Activated CD4-positive, alpha-beta memory T cell treated with anti-CD3 and anti-CD28 coated beads, Interleukin-2, amount 10 ng/mL, durations not matched to agents 7 days and 5 days (primary cell): ENCODE measurements at places on chromosomes 5 and 9. TPM values are rescaled to one million over a fixed set of nuclear protein-coding genes. Genes with fewer than 3 reads are reported as not detected.

DNA sequence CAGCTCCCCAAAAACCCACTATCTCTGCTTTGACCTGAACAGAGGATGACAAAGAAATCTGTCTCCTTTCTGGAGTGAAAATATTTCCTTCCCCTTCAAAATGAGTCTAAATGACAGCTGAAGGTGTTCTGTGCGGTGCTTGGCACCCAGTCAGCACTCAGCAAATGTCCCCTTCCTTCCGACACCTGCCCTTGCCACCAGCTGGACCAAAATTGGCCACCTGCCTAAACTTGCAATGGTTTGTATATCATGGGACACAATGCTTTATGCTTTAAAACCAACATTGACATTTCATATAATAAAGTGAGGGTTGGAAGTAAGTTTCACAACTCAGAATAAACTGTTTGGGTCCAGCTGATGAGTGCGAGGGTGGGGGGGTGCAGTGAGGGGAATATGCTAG lies 7.5 kb upstream of the TTC1 start:
- peaks cover 19% of the 10 kb centered on the region for H3K27me3 ChIP-seq
- H3K4me3 ChIP-seq = no peak overlapping the region

Gene ABCA2
- 55.5 TPM for total RNA-seq

DNA sequence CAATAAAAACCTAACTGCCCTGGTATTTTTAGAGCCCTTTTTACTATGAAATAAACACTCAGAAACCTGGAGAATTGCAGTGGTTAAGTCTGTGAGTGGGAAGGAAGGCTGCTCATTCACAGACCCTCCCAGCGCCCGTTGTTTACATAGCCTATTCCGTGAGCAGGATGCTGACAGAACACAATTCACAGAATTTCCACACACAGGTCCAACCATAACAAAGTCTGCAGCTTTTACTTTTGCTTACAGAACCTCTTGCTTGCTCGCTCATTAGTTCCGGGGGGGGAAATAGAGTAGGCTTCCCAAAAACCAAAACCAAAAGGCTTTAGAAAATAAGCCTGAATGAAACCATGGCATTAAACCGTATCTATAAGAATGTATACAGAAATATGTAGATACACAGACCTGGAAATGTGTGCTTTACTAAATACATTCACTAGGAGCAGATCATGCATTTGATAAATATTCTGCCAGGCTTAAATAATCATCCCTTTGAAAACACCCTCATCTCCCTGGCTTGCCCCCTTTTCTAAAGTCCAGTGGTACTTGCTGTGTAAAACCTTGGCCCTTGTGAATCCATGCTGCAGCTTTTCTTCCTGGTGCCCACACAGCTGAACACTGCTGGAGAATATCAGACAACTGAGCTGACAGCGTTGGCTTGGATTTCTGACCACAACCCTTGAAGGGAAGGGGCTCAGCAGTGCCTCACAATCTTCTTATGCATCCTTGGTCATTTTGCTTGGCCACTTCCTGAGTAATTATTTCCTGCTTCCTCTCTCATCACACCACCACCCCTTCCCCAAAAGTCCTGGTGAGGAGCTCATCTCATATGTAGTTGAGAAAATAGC lies 128.0 kb downstream of the FANCC start:
- peaks cover 37% of the 10 kb centered on the region for H3K4me1 ChIP-seq
- H3K36me3 ChIP-seq = peaks cover 5% of the 10 kb centered on the region
- H3K4me3 ChIP-seq = peak overlapping the region; percentile 45
- DNase-seq = peak; percentile 52
- H3K27ac ChIP-seq = peak overlapping the region; percentile 72
- H3K27me3 ChIP-seq = no peaks in the 10 kb centered on the region

GRCh38 chr9:37650299-37650872 lies 368 bp upstream of the FRMPD1 start:
- H3K36me3 ChIP-seq = no peaks in the 10 kb centered on the region
- H3K4me3 ChIP-seq = peak overlapping the region; percentile 65
- H3K27ac ChIP-seq = no peak overlapping the region
- no peak for DNase-seq

DNA sequence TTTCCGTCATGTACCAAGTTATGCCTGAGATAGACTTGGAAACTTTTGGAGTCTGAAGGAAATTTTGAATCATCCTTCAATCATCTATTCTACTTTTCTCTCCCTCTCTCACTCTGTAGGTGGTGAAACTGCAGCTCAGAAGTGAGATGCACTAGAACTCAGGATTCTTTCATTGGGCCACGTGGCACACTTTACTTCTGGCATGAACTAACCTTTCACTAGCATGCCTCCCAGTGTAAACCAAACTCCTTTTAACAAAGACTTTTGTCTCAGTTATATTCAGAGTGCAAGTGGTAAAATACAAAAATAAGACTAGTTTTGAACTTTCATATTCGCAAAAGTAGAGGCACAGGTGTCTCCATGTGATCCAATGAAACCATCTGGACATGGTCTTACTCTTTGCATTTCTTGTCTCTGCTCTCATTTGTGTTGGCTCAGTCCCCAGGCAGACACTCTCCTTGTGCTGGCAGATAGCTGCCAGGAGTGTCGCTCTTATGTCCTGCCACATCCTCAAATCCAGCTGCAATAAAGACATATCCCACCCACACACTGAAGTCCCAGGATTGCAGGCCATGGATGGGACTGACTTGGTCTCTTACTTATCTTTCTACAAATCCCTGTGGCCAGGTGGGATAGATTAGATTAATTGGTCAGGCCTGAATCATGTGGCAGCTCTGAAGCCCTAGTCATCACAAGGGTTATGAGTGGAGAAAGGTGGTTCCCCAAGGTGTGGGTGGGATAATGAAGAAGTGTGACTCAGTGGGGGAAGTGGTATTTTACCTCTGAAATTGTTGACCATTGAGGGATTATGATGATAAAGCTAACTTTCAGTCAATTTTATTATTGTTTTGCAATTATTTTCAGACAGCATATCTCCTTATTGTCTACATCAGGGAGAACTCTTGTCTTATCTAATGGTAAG lies 267.5 kb downstream of the GABRB2 start:
- H3K4me3 ChIP-seq = no peak overlapping the region
- no peaks in the 10 kb centered on the region for H3K36me3 ChIP-seq
- no peak for DNase-seq
- H3K27ac ChIP-seq = no peak overlapping the region

DNA sequence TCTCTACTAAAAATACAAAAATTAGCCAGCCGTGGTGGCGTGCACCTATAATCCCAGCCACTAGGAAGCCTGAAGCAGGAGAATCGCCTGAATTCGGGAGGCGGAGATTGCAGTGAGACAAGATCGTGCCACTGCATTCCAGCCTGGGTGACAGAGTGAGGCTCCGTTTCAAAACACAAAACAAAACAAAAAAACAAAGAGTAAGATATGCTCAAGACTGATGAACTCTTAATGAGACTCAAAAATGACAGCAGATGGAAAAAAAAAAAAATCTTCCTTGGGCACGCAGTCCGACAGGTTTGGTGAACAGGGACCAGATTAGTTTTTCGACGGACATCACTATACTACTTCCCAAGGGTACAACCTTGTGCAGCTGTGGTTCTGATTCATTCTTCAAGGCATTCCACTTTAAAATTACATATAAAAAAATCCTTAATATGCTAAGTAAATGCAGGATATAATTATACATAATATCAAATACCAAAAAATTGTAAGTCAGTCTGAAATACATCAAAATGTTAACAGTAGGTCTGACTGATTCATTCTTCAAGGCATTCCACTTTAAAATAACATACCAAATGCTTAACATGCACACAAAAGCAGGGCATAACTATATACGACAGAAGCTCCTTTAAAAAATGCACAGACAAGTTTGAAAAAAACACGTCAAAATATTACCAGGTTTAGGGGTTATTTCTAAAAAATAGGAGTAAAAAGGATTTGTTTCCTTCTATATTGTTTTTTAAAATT lies 12.3 kb downstream of the PSIP1 start:
- no peak overlapping the region for H3K27ac ChIP-seq
- peaks cover 63% of the 10 kb centered on the region for H3K36me3 ChIP-seq

DNA sequence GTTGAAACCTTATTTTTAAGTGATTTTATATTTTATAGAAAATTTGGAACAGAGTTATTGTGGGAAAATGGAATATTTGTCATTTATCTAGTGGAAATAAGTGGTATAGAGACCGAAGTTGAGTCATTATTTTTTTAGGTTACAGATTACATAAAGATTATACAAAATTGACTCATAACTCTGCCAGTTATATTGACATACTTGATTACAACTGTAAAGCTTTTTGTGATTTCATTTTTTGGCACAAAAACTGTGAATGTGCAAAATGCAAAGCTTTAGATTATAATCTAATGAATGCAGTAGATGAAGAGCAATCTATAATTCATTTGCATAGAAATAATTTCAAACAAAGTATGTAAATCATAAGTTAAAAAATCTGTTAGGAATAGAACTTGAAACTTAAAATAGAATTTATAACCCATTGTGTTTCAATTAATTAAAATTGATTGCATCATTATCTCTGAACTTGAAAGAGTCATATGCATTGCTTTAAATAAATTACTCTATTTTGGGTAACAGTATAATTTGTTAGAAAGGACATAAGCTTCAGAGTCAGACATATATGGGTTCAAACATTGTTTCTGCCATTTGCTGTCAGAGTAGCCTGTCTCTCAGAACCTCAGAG lies 280.4 kb downstream of the FER start:
- no peaks in the 10 kb centered on the region for H3K27me3 ChIP-seq
- H3K36me3 ChIP-seq = no peaks in the 10 kb centered on the region
- H3K4me1 ChIP-seq = no peaks in the 10 kb centered on the region
- DNase-seq = no peak

Gene C6
- total RNA-seq = not detected

DNA sequence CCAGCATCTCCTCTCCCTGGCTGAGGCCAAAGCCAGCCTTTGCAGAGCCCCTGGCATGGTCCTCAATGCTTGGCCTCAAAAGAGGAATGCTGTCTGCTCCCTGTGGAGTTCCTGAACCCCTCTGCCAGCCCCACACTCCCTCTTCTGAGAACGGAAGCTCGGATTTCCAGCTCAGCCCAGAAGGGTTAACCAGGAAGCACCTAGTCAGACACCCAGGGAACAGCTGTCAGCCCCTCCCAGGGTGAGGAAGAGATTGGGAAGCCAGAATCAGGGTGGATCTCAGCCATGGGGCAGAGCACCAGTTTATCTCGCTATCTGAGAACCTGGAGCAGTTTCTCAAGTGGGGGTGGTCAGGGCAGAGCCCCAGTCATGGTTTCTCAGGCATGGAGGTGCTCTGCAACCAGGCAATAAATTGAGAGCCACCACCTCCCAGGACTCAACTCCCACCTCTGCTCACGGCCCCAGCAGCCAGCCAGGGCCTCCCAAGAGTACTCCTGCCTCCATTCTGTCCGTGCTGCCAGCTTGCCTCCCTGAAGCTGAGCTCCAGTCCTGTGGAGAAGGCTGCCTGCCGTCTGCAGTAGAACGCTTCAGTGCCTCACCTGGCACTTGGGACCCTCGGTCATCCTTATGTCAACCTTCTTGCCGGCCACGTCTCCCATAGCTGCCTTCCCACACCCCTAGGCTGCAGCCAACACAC lies 7.6 kb downstream of the FOXE1 start:
- H3K27ac ChIP-seq = no peak overlapping the region
- DNase-seq = no peak
- peaks cover 81% of the 10 kb centered on the region for H3K27me3 ChIP-seq

DNA sequence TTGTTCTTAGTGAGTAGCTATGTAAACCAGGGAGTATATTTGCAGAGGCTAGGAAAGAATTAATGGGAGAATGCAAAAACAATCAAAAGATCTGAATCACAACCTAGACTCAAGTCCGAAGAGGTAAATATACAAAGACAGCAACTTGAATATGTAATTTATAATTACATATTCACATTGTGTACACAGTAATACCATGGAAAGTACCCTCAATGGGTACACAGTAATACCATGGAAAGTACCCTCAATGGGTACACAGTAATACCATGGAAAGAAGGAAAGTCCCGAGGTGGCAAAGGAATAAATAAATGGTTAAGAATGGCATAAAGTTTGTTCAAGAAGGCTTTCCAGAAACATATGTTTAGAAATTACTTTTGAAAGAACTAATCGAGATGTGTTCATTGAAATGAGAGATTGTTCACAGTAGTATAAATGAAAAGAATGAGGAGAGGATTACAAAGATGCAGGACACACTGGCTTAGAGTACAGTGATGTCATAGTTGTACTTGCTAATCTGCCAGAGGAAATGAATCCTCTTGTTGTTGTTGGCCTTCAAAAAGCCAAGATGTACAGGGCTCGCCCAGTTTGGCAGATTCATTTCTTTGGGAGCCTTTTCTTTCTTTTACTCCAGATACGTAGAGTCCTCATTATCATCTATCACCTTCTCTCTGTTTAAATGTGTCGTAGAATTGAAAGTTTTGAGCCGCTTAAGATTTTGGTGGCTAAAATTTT lies 116.0 kb downstream of the UNC13B start:
- H3K27me3 ChIP-seq = peaks cover 10% of the 10 kb centered on the region
- DNase-seq = no peak
- H3K36me3 ChIP-seq = no peaks in the 10 kb centered on the region
- H3K27ac ChIP-seq = no peak overlapping the region
- H3K4me3 ChIP-seq = no peak overlapping the region
- H3K4me1 ChIP-seq = peaks cover 10% of the 10 kb centered on the region

GRCh38 chr5:158407824-158408195 lies 548.9 kb upstream of the CLINT1 start:
- peaks cover 5% of the 10 kb centered on the region for H3K27me3 ChIP-seq
- no peak overlapping the region for H3K4me3 ChIP-seq
- H3K4me1 ChIP-seq = no peaks in the 10 kb centered on the region
- no peak for DNase-seq

Gene LRRC19
- not detected for total RNA-seq
